Bronchial epithelial cell (primary cell): ENCODE measurements at places on chromosomes 1 and 21. TPM values are rescaled to one million over a fixed set of nuclear protein-coding genes. Genes with fewer than 3 reads are reported as not detected.

DNA sequence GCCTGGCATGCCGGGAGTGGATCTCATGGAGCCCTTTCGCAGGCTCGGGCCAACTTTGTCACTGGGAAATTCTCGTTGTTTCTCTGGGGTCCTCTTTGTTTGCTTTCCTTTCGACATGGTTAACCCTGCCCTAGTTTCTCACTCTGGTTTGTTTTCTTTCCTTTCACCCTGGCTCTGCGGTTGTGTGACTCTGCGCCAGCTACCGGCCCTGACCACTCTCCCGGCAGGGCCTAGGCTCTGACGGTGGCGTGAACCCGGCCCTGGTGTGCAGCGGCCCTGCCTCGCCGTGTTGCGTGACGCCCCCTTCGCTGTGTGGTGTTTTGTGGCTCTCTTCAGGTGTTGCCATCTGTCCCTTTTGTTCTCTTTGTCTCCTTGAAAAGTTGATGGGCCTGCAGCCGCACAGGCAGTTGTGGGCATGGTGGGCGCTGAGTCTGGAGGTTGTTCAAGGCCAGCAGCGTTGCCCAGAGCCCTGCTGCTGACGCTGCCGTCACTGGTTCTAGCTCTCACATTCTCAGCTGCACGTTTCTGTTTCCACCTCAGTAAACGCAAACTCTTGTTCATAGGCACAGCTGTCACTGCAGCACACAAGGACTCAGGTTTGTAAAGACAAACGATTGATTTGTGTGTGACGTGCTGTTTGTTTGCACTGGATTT, 64.6 kb upstream of the DIP2A start:
- no peak for DNase-seq

- DNase-seq: peak; percentile 85
Measured at GRCh38 chr1:151494741-151495281, 16.4 kb upstream of the CGN start.

GRCh38 chr1:29835874-29836273, 599.6 kb downstream of the PTPRU start:
- no peak for DNase-seq

DNA sequence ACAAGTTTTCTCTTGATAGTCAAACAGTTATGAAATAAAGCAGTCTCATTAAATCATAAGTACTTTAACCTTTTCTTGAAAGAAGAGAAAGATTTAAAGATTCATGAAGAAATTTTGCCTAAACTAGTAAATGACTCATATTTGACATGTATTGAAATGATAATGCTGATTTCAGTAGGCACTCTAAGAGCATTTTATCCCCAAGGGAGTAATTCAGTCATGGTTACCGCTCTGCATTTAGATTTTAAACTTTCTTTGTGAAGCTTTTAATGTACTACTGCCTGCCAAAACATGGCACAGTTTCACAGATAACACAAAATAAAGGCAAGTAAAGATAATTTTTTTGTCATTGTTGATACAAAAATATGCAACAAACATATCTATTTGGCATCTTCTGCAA, 6.8 kb downstream of the USH2A start:
- DNase-seq: peak; percentile 1

DNA sequence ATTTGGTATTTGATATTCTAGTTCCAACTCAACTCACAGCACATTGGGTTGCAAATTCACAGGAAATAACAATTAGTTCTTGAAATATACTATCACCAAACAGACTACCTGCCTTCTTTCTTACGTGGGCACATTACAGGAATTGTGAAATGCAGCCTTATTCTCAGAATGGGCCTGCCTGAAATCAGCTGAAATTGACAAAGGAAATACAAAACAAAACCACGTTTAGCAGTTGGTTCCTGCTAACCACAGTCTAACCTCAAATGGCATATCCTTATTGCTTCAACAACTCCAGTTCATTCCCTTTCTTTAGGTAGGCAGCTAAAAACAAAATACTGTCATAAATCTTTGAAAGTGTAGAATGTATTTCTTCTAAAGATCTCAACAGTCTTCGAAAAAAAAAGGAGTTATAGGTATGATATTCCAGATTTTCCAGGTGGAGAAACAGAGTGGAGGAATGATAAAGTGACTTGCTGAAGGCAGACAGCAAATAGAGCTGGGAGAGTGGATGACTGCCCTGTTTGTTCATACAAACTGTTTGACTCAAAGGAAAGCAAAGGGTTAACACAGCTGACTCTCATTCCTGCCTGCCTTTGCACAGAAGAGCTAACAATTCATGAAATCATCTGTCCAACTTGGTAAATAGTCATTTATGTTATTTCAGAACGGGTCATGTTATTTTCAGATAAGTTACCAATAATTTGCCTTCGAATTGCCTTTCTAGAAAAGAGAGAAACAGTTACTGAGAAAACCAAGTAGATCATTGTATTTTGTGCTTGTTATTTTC, 1.6 kb upstream of the GREM2 start:
- DNase-seq: no peak

GRCh38 chr21:37119421-37120218, 46.6 kb downstream of the TTC3 start:
- DNase-seq: no peak

DNA sequence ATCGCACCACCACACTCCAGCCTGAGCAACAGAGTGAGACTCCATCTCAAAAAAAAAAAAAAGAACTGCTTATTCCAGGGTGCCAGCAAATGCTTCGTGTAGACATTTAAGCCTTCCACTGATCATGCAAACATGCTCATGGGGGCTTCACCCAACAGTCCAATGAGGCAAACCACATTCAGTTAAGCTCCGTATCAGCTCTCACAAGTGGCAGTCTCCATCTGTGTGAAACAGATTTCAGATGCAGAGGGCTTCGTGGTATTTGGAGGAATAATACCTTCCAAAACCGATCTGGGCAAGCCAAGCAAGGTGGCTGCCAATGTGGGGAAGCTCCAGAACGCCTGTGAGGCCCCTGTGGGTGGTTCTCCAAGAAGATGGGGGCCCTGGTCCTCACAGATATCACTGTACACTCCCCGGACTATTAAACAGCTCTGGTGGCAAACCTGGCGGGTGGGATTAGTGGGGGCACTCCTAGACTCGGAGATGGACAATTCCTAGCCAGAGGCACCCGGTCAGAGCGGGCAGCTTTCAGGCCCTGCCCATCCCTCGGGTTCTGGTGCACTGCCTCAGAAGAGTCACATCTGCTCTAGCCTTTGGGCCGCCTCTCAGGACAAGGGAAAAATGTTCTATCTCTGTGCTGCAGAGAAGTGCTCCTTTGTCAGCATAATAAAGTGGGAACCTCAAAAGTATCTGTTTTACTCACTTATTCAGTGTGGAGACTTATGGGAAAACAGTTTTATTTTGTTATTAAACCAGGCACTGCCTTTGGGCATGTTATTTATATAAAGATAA, 10.2 kb downstream of the CREG1 start:
- no peak for DNase-seq

- peak; percentile 50 for DNase-seq
Measured at GRCh38 chr1:217687511-217687910, 56.4 kb downstream of the SPATA17 start.

GRCh38 chr1:101408212-101409042, 171.6 kb downstream of the S1PR1 start:
- DNase-seq: no peak

DNA sequence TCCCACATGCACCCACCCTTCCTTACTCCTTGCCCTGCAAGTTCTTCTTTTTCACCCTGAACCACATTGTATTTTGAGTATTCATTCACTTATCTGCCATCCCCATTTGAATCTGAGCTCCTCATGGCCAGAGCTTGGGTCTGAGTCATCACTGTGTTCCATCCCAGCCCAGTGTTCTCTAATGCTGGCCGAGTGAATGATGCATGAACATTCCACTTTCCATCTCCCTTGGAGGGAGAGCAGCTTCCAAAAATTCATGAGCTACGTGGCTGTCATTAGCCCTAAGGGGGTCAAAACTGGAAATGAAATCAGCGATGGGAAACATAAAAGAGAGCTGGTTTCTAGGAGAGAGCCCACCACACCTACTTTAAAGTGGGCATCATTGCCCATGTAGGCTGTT, 187.0 kb upstream of the USP24 start:
- DNase-seq: no peak

GRCh38 chr1:53350853-53351767, 23.2 kb upstream of the LRP8 start:
- DNase-seq: no peak

GRCh38 chr21:42539931-42540343, 26.3 kb downstream of the SLC37A1 start:
- DNase-seq: no peak

GRCh38 chr1:61259379-61260148, 177.2 kb downstream of the NFIA start:
- DNase-seq: no peak

The PEX11B gene
- total RNA-seq: 22.6 and 26.4 TPM in 2 replicates

The RNU1-2 gene
- total RNA-seq: 2,323 and 5,262 TPM in 2 replicates

The TENT5C gene
- total RNA-seq: 0.53 and 1.2 TPM in 2 replicates

The TBX19 gene
- total RNA-seq: 0.51 and 0.79 TPM in 2 replicates

The SELP gene
- not detected in 2 replicates for total RNA-seq
